ENCODE measurements at places on chromosomes 2 and 18. TPM values are rescaled to one million over a fixed set of nuclear protein-coding genes. Genes with fewer than 3 reads are reported as not detected.

- no peak for DNase-seq
Measured at GRCh38 chr2:106142683-106143082, 51.4 kb downstream of the UXS1 start.

Gene TMEM237
- 10.1 TPM for total RNA-seq

Gene AMER3
- total RNA-seq: 0.52 TPM

Gene SLC4A3
- total RNA-seq: 0.29 TPM
